Stromal cell of bone marrow (primary cell): ENCODE measurements at places on chromosomes 4 and X.

DNA sequence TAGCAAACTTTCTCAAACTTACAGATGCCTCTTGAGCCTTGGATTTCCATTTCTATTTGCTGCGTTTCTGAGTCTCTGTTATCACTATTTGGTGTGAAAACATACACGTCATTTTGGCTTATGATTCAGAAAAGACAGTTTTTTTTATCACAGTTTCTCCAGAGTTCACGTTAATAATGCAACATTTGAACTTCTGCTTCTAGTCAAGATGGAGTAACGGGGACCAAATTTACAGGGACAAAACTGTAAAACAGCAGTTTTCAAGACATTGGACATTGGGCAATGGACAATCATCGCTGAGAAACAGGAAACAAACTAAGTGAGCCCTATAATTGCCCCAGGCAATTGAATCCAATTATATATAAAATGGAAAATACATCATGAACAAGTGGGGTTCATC, 36.2 kb upstream of the TASL start:
- no peak for DNase-seq

GRCh38 chr4:78056265-78057129, 626 bp upstream of the FRAS1 start:
- DNase-seq = peak; percentile 28

DNA sequence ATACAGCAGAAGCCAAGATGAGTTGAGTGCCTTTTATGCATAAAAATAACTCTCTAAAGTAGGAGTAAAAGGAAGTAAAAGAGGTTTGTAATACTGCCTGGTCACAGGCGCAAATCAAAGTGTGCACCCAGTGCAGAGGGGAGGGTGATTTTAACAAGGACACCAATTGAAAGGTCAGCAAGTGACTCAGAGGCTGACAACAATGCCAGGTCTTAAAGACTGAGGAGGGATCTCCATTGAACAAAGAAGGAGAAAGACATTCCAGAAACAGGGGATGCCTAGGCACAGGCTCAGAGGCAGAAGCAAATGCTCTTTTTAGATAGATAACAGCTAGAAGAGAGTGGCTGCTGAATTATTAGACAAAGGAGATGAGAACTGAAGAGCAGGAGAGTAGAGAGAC, 297.4 kb upstream of the VCX start:
- DNase-seq = no peak

- DNase-seq = no peak
Measured at GRCh38 chr4:31427691-31428090, 707.5 kb downstream of the PCDH7 start.

- DNase-seq = no peak
Measured at GRCh38 chrX:48736303-48736702, 25.2 kb upstream of the GLOD5 start.

GRCh38 chr4:63526251-63526650, 883.0 kb downstream of the TECRL start:
- DNase-seq = no peak

- no peak for DNase-seq
Measured at GRCh38 chrX:24774650-24775049, 80.9 kb downstream of the POLA1 start.

DNA sequence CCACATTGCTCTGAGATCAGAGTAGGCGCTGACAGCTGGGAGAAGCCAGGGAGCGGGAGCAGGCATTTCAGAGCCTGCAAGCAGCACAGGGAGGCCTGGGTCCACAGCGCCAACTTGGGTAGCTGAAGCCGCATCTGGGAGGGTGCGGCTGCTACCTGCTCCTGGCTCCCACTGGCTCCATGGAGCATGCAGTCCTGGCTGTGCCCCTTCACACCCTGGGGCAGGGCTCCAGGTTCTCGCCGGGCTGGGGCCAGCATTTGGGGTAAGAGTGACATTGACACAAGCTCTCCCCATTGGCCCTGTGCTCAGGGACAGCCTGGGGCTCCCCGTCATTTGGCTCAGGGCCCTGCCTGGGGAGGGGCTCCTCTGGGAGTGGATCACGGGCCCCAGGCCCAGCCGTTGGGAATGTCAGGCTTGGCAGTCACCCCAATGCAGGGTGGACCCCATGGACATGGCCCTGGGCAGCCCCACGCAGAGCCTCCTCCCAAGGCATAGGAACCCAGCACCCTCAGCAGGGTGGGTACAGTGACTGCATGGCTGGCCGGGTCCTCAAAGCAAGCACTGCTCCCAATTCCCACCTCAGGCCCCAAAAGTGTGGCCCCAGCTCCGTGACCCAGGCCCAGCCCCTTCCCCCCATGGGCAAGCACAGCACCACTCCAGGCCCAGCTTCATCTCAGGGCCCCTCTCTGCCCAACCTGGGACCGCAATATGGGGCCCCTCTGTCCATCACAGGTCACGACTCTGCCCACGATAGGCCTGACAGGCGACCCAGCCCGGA, 82.4 kb downstream of the PRDM5 start:
- no peak for DNase-seq

GRCh38 chr4:124144238-124144654, 568.3 kb downstream of the ANKRD50 start:
- DNase-seq = no peak

DNA sequence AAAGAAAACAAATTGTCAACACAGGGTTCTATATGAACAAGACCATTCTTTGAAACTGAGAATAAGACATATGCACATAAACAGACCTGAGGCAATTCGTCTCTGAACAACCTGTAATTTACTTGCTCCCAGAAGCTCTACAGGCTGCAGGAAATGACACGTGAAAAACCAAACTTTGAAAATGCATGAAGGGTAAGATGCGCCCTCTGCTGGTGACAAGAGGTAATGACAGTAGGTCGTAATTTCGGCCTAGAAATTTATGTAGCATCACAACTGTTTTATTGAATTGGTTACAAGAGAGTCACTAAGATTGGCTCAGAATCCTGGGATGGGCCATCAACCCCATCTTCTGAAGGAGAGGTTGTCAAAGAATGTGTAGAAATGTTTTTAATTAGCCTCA, 276.5 kb downstream of the PPP4R3C start:
- DNase-seq = peak; percentile 5

DNA sequence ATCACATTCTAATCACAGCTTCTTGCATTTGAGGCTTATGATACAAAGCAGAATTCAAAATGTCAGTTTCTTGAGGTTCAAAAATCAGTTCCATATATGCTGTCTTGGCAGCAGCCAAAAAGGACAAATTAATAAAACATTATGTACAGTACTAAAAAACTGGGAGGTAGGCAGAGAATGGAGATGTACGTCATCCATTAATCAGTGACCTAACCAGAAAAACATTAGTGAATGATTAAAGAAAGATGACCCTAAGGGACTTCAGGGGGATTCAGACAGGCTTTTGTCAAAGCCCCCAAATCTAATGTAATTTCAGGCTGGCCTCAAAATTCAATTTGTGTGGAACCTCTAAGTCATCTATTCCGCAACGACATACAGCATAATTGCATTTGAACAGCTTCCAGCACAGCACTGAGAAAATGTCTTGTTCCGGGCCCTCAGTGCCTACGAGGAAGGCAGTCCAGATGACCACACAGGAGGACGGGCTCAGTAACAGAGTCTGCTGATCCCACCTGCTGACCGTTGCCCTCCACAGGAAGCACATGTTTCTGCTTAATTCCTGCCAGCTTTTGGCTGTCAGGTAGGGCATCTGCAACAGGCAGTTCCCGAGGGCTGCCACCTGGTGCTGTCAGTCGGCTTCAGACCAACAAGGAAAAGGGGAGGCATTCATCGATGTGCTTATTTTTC, 83.8 kb upstream of the HHIP start:
- no peak for DNase-seq

DNA sequence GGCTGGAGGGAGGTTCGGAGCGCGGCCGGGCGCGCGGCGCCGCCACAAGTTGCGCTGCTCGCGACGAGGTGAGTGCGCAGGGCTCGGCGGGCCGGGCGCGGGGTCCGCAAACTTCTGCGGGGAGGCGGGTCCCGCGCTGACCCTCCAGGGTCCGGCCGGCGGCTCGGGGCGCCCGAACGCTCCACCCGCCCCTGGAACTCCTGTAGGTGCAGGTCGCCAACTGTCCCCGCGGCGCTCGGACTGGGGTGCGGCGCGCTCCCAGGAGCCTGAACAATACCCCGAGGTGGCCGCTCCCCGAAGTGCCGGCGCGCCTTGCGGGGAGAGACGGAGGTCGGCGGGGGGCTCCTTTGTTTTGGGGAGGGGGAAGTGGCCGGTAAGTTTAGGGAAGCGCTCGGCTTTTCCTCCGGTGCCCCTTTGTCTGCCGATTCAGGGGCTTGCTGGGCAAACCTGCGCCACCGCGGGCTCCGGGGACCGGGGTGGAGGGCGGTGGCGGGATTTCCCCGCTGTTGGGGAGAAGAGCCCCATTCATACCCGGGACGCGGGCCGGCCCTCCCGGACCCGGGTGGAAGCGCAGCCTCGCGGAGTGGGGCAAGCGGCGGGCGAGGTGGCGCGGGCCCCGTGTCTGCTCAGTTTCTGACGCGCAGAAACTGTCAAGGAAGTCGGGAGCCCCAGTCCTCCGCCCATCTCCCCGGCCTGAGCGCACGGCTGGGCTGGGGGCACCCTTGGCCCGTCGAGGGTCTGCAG, 694 bp downstream of the TBL1X start:
- no peak for DNase-seq

DNA sequence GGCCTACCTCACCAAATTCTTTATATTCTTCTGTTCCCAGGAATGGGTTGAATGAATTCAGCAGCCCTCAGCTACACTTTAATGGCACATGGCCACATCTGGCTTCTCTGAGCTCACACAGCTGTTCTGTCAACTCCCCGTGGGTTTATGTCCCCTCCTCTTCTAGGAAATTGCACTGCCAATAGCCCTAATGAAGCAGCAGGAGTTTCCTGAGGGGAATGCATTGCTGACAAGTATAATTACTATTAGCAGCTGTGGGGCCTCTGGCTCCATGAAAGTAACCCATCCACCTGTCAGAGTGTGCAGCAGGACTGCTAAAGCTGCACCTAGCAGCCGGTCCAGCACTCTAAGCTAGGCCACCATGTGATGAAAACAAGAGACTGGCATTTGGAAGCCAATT, 50.3 kb downstream of the FTHL17 start:
- DNase-seq = no peak

GRCh38 chr4:109657854-109658418, 45.3 kb downstream of the CASP6 start:
- DNase-seq = no peak

GRCh38 chr4:81030061-81030980, at the start of gene BMP3:
Gene BMP3 (plus strand): TSS chr4:81030708. CDS start chr4:81031285, 577 bp downstream.
- DNase-seq = no peak

GRCh38 chr4:76950052-76950955, 752 bp downstream of the SEPTIN11 start:
- DNase-seq = no peak

- DNase-seq = no peak
Measured at GRCh38 chrX:30690330-30690729, 37.1 kb downstream of the GK start.

GRCh38 chr4:105963461-105964400, 68.5 kb downstream of the NPNT start:
- DNase-seq = no peak

DNA sequence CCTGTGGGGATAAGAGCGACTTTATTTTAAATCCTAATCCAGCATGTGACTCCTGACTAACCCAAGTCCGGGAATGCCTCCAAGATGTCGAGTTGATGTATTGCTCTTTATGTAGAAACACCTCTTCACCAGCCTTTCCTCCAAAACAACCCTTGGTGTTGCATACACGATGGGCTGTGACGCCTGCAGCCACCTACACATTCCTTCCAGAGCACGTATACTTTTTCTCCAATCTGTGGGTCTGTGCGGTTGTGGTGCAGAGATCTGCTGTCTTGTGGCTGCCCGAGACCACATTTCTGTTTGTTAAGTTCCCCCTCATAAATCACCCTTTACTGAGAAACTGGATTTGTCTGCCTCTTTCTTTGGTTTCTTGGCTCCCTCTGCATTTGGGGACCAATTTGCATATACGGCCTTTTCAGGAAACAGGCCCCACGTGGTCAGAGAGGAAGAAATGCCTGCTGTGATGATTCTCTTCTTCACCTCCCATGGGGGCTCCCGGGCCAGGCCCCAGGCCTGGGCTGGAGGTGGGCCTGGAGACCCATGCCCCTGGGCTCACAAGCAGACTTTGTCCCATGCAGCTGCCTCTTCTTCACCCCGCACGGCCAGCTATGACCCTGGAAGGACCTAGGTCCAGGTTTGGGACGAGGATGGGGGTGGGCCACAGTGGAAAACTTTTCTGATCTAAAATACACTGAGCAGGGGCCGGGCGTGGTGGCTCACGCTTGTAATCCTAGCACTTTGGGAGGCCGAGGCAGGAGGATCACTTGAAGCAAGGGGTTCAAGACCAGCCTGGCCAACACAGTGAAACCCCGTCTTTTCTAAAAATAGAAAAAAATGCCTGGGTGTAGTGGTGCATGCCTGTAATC, 21.4 kb upstream of the AFAP1 start:
- peak; percentile 97 for DNase-seq

- DNase-seq = no peak
Measured at GRCh38 chr4:18840481-18840880, 818.9 kb upstream of the LCORL start.

GRCh38 chr4:90069151-90069550, 58.0 kb upstream of the CCSER1 start:
- no peak for DNase-seq

- no peak for DNase-seq
Measured at GRCh38 chr4:139704915-139705485, 39.4 kb downstream of the MGST2 start.

DNA sequence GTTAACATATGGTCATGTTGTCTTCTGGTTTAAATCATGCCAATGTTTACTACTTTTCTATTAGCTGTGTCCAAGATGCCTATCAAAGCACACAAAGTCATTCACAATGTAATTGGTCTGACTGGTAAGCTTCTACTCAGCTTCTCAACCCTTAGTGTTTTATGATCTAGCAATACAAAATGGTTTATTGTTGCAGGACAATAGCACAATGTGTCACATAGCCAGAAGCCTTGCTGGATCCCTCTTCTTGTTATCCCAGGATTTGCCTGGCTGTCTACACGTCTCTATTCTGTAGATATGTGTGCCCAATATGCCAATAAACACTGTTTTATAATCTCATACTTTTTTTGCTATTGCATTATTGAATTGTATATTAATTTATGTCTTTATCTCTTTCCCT, 1111.0 kb upstream of the AGA start:
- DNase-seq = no peak
